ENCODE measurements at places on chromosomes 2 and 18. TPM values are rescaled to one million over a fixed set of nuclear protein-coding genes. Genes with fewer than 3 reads are reported as not detected.
A peak's percentile ranks its signal among the peaks of the same experiment; 100 is the strongest.

DNA sequence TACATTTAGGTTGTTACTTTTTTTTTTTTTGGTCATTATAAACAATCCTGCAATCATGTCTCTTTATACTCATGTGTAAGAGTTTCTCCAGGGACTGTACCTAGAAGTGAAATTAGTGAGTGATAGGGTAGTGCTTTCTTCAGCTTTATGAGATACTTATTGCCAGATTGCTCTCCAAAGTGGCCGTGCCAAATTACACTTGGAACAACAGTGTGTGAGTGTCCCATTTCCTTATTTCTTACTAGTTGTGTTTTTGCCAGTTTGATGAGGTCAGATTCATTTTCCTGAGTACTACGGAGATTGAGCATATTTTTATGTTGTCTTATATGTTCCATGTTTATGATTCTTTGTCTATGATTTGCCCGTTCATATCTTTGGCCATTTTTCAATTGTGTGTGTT, 39.2 kb downstream of the GALNT1 start:
- H3K4me3 ChIP-seq, result no peak overlapping the region
- H3K36me3 ChIP-seq, result no peaks in the 10 kb centered on the region
- no peak for DNase-seq
- H3K4me1 ChIP-seq, result peaks cover 27% of the 10 kb centered on the region

- H3K27me3 ChIP-seq, result no peaks in the 10 kb centered on the region
- peak; percentile 88 for DNase-seq
- no peaks in the 10 kb centered on the region for H3K36me3 ChIP-seq
- H3K4me1 ChIP-seq, result peaks cover 22% of the 10 kb centered on the region
These were observed 572 bp upstream of the ZNF516 start for GRCh38 chr18:76495435-76496193.

GRCh38 chr18:48455555-48456478, 46.6 kb upstream of the ZBTB7C start:
- no peak overlapping the region for H3K27ac ChIP-seq
- DNase-seq, result no peak
- no peaks in the 10 kb centered on the region for H3K36me3 ChIP-seq
- H3K27me3 ChIP-seq, result no peaks in the 10 kb centered on the region
- H3K4me1 ChIP-seq, result no peaks in the 10 kb centered on the region

DNA sequence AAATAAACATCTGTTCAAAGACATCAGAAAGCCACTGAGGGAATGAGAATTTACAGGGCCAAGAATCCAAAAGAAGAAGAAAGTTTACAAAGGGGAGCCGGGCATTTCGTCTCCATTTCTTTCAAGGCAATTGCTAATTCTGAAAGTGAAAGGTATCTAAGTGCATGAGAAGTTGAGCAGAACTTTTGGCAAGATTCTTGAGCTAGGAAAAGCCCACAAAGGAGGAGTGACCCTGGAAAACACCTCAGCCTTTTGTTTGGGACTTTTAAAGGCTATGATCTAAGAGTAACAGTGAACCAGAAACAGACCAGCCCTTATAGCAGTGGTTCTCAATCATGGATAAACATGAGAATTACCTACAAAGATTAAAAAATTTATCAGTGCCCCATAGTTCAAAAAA, 87.4 kb downstream of the MDH1 start:
- no peaks in the 10 kb centered on the region for H3K27me3 ChIP-seq
- no peaks in the 10 kb centered on the region for H3K4me1 ChIP-seq
- no peaks in the 10 kb centered on the region for H3K36me3 ChIP-seq
- no peak overlapping the region for H3K27ac ChIP-seq
- no peak for DNase-seq

GRCh38 chr2:63422556-63422955, 165.7 kb downstream of the WDPCP start:
- no peaks in the 10 kb centered on the region for H3K4me1 ChIP-seq
- H3K27ac ChIP-seq, result no peak overlapping the region
- no peak for DNase-seq
- H3K27me3 ChIP-seq, result no peaks in the 10 kb centered on the region

- DNase-seq, result peak; percentile 71
- H3K36me3 ChIP-seq, result no peaks in the 10 kb centered on the region
- H3K27ac ChIP-seq, result peak overlapping the region; percentile 84
- H3K4me3 ChIP-seq, result no peak overlapping the region
- peaks cover 31% of the 10 kb centered on the region for H3K4me1 ChIP-seq
These were observed 61.9 kb downstream of the NFATC1 start for GRCh38 chr18:79457652-79458051.

- DNase-seq, result no peak
- no peak overlapping the region for H3K27ac ChIP-seq
These were observed 213.4 kb downstream of the NEDD4L start for GRCh38 chr18:58257461-58257860.

- H3K36me3 ChIP-seq, result no peaks in the 10 kb centered on the region
- H3K27me3 ChIP-seq, result no peaks in the 10 kb centered on the region
- no peaks in the 10 kb centered on the region for H3K4me1 ChIP-seq
- DNase-seq, result peak; percentile 71
- H3K27ac ChIP-seq, result no peak overlapping the region
These were observed 274.7 kb upstream of the SKOR2 start for GRCh38 chr18:47526147-47526546.

GRCh38 chr2:69353360-69353759, 33.7 kb downstream of the GFPT1 start:
- H3K36me3 ChIP-seq, result peaks cover 94% of the 10 kb centered on the region
- no peak overlapping the region for H3K4me3 ChIP-seq
- H3K27ac ChIP-seq, result no peak overlapping the region
- no peaks in the 10 kb centered on the region for H3K4me1 ChIP-seq
- no peaks in the 10 kb centered on the region for H3K27me3 ChIP-seq

GRCh38 chr2:172409042-172409441, 18.3 kb upstream of the ITGA6 start:
- peaks cover 10% of the 10 kb centered on the region for H3K4me1 ChIP-seq
- H3K27ac ChIP-seq, result no peak overlapping the region
- DNase-seq, result no peak
- no peaks in the 10 kb centered on the region for H3K36me3 ChIP-seq
- H3K27me3 ChIP-seq, result no peaks in the 10 kb centered on the region
- no peak overlapping the region for H3K4me3 ChIP-seq

GRCh38 chr2:176560296-176560695, 291.1 kb downstream of the MTX2 start:
- no peaks in the 10 kb centered on the region for H3K4me1 ChIP-seq
- H3K27ac ChIP-seq, result no peak overlapping the region
- no peak overlapping the region for H3K4me3 ChIP-seq
- H3K36me3 ChIP-seq, result no peaks in the 10 kb centered on the region

DNA sequence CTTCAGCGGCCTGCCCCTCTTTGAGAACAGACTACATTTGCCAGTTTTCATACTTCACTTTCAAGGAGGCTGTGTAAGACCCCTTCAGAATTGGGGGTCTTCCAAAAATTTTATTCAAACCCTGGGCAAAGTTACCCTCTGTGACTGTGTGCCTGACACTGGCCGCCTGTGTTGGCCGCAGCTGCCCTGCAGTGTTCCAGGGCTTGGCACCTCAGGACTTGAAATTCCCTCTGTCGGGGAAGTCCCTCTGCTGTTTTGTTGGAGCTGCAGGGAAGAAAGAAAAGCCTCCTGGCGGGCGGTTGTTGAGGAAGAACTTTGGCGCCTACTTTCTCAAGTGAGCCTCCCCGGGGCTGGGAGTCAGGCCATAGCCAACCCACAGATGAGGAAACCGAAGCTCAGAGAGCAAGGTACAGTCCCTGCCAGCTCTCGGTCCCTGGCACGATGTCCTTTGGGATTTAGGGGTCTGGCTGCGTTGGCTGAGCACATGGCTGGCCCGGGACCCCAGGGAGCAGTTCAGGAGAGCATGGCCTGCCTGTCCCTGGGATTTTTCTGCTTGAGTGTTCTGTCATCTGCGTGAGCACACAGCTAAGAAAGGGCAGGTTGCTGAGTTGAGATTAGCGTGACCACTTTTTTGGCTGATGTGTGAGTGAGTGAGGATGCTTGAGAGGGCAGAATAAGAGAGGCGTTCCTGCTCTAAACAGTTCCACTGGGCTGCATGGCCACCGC, 17.9 kb upstream of the ASB1 start:
- H3K27me3 ChIP-seq, result no peaks in the 10 kb centered on the region
- H3K36me3 ChIP-seq, result no peaks in the 10 kb centered on the region
- no peak overlapping the region for H3K27ac ChIP-seq
- H3K4me3 ChIP-seq, result no peak overlapping the region

DNA sequence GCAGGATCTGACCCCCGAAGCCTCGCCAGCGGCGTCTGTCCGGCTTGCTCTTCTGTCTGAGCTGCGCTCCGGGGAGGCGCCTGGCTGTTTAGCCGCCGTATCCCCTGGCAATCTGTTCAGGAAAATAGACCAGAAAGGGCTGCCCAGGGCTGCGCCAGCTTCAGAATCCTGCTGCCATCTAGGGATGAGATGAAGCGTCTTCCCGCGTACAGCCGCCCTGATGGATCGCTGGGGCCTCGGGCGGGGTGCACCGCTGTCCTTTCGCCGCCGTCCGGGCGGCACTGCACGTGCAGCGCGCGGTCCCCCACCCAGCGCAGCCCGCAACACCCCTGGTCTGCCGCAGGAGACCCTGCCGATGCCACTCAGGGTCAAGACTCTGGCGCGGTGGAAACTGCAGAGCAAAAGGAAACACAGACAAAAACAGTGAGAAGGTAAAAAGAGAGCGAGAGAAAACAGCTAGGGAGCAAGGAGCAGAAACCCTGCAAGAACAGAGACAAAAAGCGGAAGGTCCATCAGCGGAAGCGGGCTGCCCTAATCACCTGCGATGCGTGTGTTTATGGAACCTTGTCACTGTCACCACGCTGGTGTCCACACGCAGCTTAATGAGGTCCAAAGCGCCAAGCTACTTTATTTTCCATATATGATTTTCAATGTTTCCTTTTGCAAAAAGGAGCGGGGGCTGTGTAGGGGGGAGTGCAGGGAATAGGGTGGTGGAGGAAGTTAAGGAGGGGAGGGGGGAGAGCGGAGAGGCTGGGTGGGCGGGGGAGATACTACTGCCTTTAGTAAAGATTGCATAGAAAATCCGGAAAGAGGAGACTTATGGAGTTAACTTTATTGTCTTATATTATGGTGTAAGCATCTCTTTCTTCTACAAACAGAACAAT, 2113.3 kb upstream of the PIK3C3 start:
- H3K4me3 ChIP-seq, result peak overlapping the region; percentile 15
- peak; percentile 41 for DNase-seq
- no peaks in the 10 kb centered on the region for H3K27me3 ChIP-seq
- H3K36me3 ChIP-seq, result no peaks in the 10 kb centered on the region
- H3K27ac ChIP-seq, result no peak overlapping the region

The METAP1D gene
- 1.9 TPM for total RNA-seq

The NPPC gene
- not detected for total RNA-seq

The POTEC gene
- total RNA-seq, result not detected

The REG1B gene
- not detected for total RNA-seq

The ACKR3 gene
- total RNA-seq, result 11.6 TPM

The HOXD13 gene
- total RNA-seq, result not detected

The CYP27A1 gene
- 178 TPM for total RNA-seq

The SATB2 gene
- 2.2 TPM for total RNA-seq

The CPLX4 gene
- total RNA-seq, result not detected

The CHN1 gene
- 8.9 TPM for total RNA-seq

The MC5R gene
- not detected for total RNA-seq

The CRYGD gene
- total RNA-seq, result not detected

The KRTCAP3 gene
- total RNA-seq, result 13.8 TPM

The KYNU gene
- total RNA-seq, result 15.2 TPM

Data from upper lobe of left lung (tissue), 6 donors.